Left ventricle myocardium inferior (tissue), 1 donor: ENCODE measurements at places on chromosomes 11 and 22. TPM values are rescaled to one million over a fixed set of nuclear protein-coding genes. Genes with fewer than 3 reads are reported as not detected.

Gene PELI3
- total RNA-seq = 7.3 TPM

Gene CD3D
- total RNA-seq = not detected

Gene FAM118A
- total RNA-seq = 14.1 TPM

DNA sequence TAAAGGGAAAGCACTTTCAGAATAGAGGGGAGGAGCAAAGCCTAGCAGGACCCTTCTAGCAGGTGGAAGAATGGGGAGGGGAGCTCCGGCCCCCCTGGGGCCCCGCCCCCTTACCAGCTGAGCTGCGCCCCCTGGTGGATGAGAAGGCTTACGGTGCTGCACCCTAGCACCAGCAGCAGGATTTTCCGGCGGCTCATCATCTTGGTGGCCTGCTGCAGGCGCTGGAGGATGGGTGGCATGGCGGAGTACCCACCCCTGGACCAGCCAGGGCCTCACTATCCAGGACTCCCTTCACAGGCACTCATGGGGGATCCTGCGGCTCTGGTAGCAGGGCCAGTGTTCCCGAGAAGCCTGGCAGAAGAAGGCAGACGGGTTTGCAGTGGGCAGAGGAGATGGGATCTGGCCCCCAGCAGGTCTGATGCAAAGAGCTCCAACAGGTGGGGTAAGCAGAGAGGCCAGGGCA is 3.8 kb downstream of the GAL3ST3 start:
- H3K36me3 ChIP-seq = no peaks in the 10 kb centered on the region
- peaks cover 31% of the 10 kb centered on the region for H3K4me1 ChIP-seq
- H3K27me3 ChIP-seq = peaks cover 34% of the 10 kb centered on the region
- peak; percentile 68 for DNase-seq

GRCh38 chr11:12087075-12088004 is 23.1 kb upstream of the MICAL2 start:
- no peaks in the 10 kb centered on the region for H3K36me3 ChIP-seq
- DNase-seq = no peak
- peaks cover 74% of the 10 kb centered on the region for H3K4me1 ChIP-seq
- no peaks in the 10 kb centered on the region for H3K27me3 ChIP-seq
- H3K27ac ChIP-seq = peak overlapping the region; percentile 90

DNA sequence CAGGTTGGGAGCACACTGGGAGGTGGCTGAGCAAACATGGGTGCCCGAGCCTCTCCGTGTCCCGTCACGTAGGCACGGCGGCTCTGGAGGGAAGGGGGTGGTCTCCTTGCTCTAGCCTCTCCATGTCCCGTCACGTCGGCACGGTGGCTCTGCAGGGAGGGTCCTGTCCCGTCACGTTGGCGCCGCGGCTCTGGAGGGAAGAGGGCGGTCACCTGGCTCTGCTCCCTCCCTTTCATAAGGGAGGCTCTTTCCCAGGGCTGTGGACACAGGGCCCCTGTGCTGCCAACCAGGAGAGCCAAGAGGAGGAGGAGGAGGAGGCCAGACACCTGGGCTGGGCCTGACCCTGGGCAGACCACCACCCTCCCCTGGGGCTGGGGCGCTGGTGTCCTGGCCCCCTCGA is 1173.7 kb downstream of the BRD1 start:
- DNase-seq = no peak
- H3K36me3 ChIP-seq = no peaks in the 10 kb centered on the region
- no peak overlapping the region for H3K4me3 ChIP-seq
- no peaks in the 10 kb centered on the region for H3K4me1 ChIP-seq
- H3K27me3 ChIP-seq = peaks cover 24% of the 10 kb centered on the region

DNA sequence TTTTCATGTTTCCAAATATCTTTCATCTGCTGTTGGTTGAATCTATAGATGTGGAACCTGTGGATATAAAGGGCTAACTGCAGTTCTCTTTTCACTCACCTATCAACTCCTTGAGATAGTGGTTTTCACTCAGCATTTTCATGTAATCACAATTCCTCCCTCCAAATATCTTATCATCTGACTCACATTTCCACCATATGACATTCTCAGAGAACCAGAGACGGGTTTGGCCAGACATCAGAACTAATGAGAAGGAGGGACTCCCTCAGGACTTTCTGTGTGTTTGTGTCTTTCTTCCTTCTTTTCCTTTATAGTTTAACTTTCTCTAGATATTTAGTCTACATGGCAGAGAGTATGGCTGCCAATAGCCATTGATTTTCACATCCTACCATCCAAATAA is 134.8 kb upstream of the DDI1 start:
- H3K4me3 ChIP-seq = no peak overlapping the region
- H3K4me1 ChIP-seq = peaks cover 5% of the 10 kb centered on the region
- no peaks in the 10 kb centered on the region for H3K27me3 ChIP-seq
- DNase-seq = no peak
- H3K36me3 ChIP-seq = no peaks in the 10 kb centered on the region
- H3K27ac ChIP-seq = no peak overlapping the region

GRCh38 chr11:66429983-66430602 is 8.6 kb downstream of the MRPL11 start:
- H3K4me1 ChIP-seq = no peaks in the 10 kb centered on the region
- H3K27ac ChIP-seq = no peak overlapping the region
- H3K4me3 ChIP-seq = no peak overlapping the region
- peaks cover 11% of the 10 kb centered on the region for H3K27me3 ChIP-seq

DNA sequence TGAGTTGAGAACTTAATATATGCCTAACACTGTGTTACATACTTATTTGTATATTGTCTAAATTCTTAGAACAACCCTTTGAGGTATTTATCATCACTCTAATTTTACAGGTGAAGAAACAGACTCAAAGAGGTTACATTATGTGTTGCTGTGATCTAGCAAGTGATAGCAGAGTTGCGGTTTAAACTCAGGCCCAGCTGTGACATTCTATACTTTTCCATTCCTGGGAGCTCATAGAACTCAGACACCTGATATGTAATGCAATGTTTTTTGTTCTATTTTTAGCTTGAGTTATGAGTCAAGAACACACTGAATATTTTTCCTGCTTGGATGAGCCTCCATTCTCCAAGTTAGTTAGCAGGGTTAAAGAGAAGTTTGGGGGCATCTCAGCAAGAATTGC is 449.7 kb upstream of the DDI1 start:
- H3K4me3 ChIP-seq = no peak overlapping the region
- H3K27ac ChIP-seq = no peak overlapping the region
- no peak for DNase-seq
- H3K27me3 ChIP-seq = no peaks in the 10 kb centered on the region

- no peak overlapping the region for H3K27ac ChIP-seq
- DNase-seq = no peak
- no peaks in the 10 kb centered on the region for H3K36me3 ChIP-seq
- H3K4me3 ChIP-seq = no peak overlapping the region
- H3K27me3 ChIP-seq = peaks cover 41% of the 10 kb centered on the region
These were observed 535.0 kb downstream of the TBC1D22A start for GRCh38 chr22:47297261-47298016.

- peaks cover 17% of the 10 kb centered on the region for H3K4me1 ChIP-seq
- H3K27ac ChIP-seq = no peak overlapping the region
- no peaks in the 10 kb centered on the region for H3K27me3 ChIP-seq
- DNase-seq = no peak
- H3K36me3 ChIP-seq = no peaks in the 10 kb centered on the region
These were observed 84.7 kb downstream of the ABTB2 start for GRCh38 chr11:34273099-34273498.

DNA sequence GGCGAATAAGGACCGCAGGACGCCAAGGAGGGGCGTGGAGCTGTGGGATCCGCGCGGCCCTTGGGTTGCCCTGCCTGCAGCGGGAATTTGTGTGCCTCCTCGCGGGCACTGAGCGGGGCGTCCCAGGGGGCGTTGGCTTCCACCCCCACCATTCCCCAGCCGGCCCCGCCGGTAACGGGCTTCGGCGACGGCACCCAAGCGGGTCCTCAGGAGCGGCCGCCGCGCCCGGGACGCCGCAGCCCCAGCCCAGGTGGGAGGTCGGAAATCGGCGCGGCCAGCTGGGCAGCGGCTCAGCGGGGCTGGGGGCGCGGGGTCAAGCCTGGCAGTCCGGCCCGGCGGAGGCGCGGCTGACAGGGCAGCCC is 320 bp downstream of the CLTCL1 start:
- DNase-seq = peak; percentile 47
- peaks cover 54% of the 10 kb centered on the region for H3K4me1 ChIP-seq
- peak overlapping the region; percentile 87 for H3K27ac ChIP-seq
- H3K4me3 ChIP-seq = peak overlapping the region; percentile 96
- no peaks in the 10 kb centered on the region for H3K27me3 ChIP-seq

DNA sequence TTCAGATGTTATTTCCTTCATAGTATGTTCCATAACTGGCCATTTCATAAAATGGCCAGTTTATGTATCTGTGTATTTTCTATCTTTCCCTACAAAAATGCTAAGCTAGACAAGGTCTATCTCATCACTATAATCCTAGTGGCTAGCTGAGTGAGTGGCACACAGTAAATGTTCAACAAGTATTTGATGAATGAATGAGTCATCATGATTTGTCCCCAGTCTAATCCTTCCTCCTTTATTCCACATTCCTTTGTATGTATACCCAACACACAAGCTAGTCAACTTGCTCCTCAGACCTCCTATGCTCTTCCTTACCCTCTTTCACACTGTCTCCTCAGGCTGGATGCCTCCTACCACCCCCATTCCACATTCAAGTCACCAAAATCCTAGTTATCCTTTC is 12.5 kb downstream of the APLNR start:
- no peak overlapping the region for H3K4me3 ChIP-seq
- H3K36me3 ChIP-seq = no peaks in the 10 kb centered on the region
- H3K27ac ChIP-seq = no peak overlapping the region
- peaks cover 29% of the 10 kb centered on the region for H3K4me1 ChIP-seq
- no peak for DNase-seq

GRCh38 chr11:109934151-109934550 is 159.0 kb upstream of the ZC3H12C start:
- H3K27me3 ChIP-seq = no peaks in the 10 kb centered on the region
- no peak for DNase-seq
- no peak overlapping the region for H3K4me3 ChIP-seq

- peak; percentile 70 for DNase-seq
- H3K36me3 ChIP-seq = peaks cover 24% of the 10 kb centered on the region
- H3K4me1 ChIP-seq = peaks cover 60% of the 10 kb centered on the region
- no peak overlapping the region for H3K4me3 ChIP-seq
These were observed 17.1 kb downstream of the MAFF start for GRCh38 chr22:38218661-38219622.

GRCh38 chr11:86623041-86623621 is 49.3 kb downstream of the ME3 start:
- no peak overlapping the region for H3K27ac ChIP-seq
- DNase-seq = no peak
- H3K36me3 ChIP-seq = no peaks in the 10 kb centered on the region
- peaks cover 80% of the 10 kb centered on the region for H3K4me1 ChIP-seq
- H3K4me3 ChIP-seq = no peak overlapping the region

GRCh38 chr22:38964989-38965388 is 7.6 kb downstream of the APOBEC3A start:
- H3K36me3 ChIP-seq = no peaks in the 10 kb centered on the region
- no peak overlapping the region for H3K27ac ChIP-seq
- H3K4me3 ChIP-seq = no peak overlapping the region
- DNase-seq = no peak
- no peaks in the 10 kb centered on the region for H3K4me1 ChIP-seq

- peaks cover 11% of the 10 kb centered on the region for H3K4me1 ChIP-seq
- no peak overlapping the region for H3K27ac ChIP-seq
- no peaks in the 10 kb centered on the region for H3K27me3 ChIP-seq
- H3K36me3 ChIP-seq = peaks cover 83% of the 10 kb centered on the region
- DNase-seq = no peak
These were observed 10.4 kb downstream of the ALG12 start for GRCh38 chr22:49907807-49908206.

DNA sequence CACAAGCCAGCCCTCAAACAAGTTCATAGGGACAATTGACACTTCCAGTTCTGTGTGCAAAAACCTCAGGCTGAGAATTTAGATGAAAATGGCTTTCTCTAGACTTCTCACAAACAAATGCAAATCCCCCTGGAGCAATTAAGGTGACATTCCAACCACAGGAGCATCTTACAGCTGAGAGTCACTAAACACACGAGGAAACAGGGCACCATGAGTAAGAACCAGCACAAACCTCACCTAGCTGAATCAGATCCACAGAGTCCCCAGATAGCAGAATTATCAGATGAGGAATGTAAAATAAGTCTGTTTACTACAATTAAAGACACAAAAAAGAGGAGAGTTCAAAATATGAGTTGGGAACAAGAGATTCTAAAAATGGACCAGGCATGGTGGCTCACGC is 51.5 kb downstream of the RTL6 start:
- H3K27ac ChIP-seq = no peak overlapping the region
- no peak overlapping the region for H3K4me3 ChIP-seq
- DNase-seq = no peak
- H3K4me1 ChIP-seq = peaks cover 26% of the 10 kb centered on the region
- H3K27me3 ChIP-seq = no peaks in the 10 kb centered on the region
